ENCODE measurements at places on chromosomes 3 and 15. TPM values are rescaled to one million over a fixed set of nuclear protein-coding genes. Genes with fewer than 3 reads are reported as not detected.
A peak's percentile ranks its signal among the peaks of the same experiment; 100 is the strongest.

The ULK4 gene
- polyA plus RNA-seq: 5.2 TPM

The SCG3 gene
- polyA plus RNA-seq: 153 TPM

The PIGZ gene
- polyA plus RNA-seq: 15.0 TPM

The IMPG2 gene
- polyA plus RNA-seq: 0.65 TPM

The MUC4 gene
- 6.3 TPM for polyA plus RNA-seq

The STARD9 gene
- polyA plus RNA-seq: 16.6 TPM

The FGD5 gene
- 14.3 TPM for polyA plus RNA-seq

The CCDC39 gene
- 7.2 TPM for polyA plus RNA-seq

The SLC35G2 gene
- 24.8 TPM for polyA plus RNA-seq

The IL17RE gene
- 1.7 TPM for polyA plus RNA-seq

- DNase-seq: no peak
Observed at GRCh38 chr15:68051109-68051508, 3.0 kb upstream of the PIAS1 start.

- DNase-seq: no peak
Observed at GRCh38 chr3:48598323-48599076, 3.4 kb upstream of the COL7A1 start.

- DNase-seq: no peak
Observed at GRCh38 chr15:42591238-42591934, 16.0 kb downstream of the STARD9 start.

- no peak for DNase-seq
Observed at GRCh38 chr3:119637679-119638477, 22.5 kb downstream of the POPDC2 start.

DNA sequence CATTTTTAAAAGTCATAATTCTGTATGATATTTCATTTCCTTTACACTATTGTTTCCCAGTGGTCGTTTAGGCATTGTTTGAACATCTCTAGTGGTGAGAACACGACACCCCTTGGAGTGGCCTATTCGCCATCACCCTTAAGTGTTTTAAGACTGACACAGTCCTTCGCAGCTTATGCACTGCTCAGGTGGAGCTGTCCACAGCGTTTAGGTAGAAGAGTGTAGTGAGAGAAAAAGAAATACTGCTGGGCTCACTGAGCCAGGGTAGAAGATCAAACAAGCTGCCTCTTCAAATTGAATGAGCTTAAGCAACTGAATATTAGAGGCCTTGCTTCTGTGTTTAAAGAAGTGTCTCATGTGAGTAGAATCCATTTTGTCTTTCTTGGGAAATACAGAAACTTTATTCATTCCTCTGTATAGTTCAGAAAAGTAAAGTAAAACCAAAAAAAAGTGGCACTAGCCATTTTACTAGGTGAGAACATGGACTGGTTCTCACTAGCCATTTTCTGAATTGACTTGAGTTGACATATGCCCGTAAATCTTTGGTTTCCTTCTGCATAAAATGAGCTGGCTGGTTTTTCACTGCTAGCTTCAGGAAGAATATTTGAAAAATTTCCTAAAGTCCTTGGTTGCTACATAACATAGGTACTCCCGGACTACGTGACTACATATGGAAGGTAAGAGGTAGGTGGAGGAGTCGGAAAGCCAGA is 155.9 kb downstream of the P3H2 start:
- DNase-seq: no peak

- peak; percentile 73 for DNase-seq
Observed at GRCh38 chr15:82890338-82890994, 62.1 kb downstream of the HOMER2 start.

DNA sequence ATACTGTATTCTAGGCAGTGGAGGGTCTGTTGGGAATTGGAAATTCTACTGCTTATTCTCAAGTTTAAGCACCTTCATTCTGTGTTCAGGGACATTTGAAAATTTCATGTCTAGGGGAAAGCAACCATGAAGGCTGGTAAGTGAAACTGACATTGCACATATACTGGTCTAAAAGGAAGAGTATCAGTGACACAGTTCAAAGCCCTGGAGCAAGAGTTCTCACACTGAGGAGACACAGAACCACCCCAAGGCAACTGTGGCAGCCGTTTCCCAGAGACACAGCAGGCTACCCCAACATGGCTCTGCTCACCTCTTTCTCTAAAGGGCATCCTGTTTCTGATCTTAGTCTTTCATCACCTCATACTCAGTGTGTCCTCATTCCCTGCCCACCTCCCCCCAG is 67.5 kb downstream of the KCNMB2 start:
- DNase-seq: no peak

GRCh38 chr3:129953621-129954020 is 20.9 kb upstream of the TRH start:
- DNase-seq: no peak

DNA sequence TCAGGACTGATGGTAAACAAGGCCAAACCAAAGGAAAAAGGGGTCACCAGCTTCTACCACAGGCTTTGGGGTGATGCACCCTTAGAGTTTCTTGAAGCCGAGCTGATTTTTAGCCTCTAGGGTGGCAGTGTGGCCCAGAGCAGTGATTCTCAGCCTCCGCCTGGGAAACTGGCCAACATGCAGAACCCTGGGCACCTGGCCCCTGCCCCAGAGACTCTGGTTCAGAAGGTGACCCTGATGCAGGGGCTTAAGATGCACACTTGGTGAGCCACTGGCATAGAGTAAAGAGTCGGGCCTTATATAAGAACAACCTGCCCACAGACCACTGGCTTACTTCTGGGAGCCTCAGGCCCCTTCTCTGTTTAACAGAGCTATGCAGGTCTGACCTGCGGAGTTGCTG is 44.5 kb downstream of the SYNM start:
- DNase-seq: no peak

GRCh38 chr3:128468285-128468790 is 1.6 kb upstream of the DNAJB8 start:
- DNase-seq: no peak

DNA sequence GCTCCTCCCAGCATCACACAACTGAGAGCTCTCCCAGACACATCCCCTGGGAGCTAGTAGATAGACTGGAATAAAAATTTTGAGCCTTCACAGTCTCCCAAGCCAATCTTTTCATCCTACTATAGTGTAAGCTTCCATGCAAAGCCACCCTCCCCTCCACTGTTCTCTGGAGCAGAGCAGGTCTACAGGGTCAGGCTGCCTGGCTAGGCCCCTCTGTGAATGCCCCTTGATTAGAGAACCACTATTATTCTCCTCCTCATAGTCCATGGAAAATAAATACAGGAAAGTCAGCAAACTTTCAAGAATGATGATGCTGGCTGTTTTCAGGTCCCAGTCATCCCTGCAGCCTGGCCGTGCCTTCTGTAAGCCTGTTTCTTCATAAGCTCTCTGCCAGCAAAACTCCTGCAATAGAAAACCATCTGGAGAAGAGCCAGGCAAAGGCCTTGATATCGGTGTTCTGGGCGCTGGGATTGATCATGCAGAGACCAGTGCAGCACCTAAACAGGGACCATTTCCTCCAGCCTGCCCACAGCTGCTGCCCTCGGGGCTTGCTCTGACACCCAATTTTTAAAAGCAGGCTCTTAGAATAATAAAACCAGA is 51.7 kb downstream of the CRYGS start:
- DNase-seq: no peak

- DNase-seq: no peak
Observed at GRCh38 chr3:89692601-89693000, 585.2 kb downstream of the EPHA3 start.

- no peak for DNase-seq
Observed at GRCh38 chr3:177345973-177346503, 148.8 kb upstream of the TBL1XR1 start.

- no peak for DNase-seq
Observed at GRCh38 chr3:42701371-42702065, 1.1 kb downstream of the HHATL start.

DNA sequence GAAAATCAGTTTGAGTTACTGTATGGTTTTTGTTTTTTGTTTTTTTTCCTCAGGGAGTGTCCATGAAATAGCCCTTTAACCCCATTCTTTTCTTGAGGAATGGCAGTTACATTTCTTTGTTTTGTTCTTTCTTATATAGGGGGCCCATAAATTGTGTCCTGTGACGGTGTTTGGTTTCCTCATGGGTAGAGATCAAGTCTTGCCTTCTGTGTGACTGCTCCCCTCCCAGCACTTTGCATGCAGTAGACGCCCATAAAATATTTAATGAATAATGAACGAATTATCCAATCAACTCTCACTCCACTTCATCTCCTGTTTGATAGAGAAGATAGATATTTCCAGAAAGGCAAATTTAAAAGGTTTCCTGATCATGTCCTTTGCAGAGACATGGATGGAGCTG is 78.1 kb downstream of the CADPS start:
- no peak for DNase-seq

GRCh38 chr15:89679212-89679611 is at the start of gene PLIN1:
TSS of gene PLIN1 (minus strand) at chr15:89679367. CDS start at chr15:89677489, 1,878 bp downstream.
- DNase-seq: no peak

- DNase-seq: no peak
Observed at GRCh38 chr3:155015776-155016436, 64.2 kb upstream of the MME start.

GRCh38 chr3:127628788-127629466 is at the start of gene PODXL2:
TSS of gene PODXL2 (plus strand) at chr3:127629185. CDS start at chr3:127629220, 35 bp downstream.
- no peak for DNase-seq

GRCh38 chr3:52321481-52321880 is 5.4 kb downstream of the DNAH1 start:
- no peak for DNase-seq

DNA sequence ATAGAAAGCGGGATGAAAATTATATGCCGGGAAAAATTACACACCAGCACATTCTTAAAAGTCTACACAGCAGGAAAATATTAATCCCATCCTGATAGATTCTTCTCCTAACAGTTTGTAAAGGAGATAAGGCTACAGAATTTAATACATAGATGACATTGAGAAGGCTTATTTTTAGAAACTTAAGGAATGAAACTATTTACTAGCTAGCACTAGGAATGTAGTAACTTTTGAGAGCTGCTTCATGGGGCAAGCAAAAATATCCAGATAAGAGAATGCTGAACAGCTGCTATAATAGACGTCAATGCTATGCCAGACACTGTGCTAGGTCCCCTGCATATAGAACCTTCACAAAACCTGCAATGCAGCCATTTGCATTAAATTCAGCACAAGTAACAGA is 912.7 kb upstream of the NR2F2 start:
- no peak for DNase-seq

- DNase-seq: no peak
Observed at GRCh38 chr15:83709241-83709640, 55.3 kb downstream of the ADAMTSL3 start.

- no peak for DNase-seq
Observed at GRCh38 chr3:14772533-14773138, 46.1 kb upstream of the FGD5 start.

DNA sequence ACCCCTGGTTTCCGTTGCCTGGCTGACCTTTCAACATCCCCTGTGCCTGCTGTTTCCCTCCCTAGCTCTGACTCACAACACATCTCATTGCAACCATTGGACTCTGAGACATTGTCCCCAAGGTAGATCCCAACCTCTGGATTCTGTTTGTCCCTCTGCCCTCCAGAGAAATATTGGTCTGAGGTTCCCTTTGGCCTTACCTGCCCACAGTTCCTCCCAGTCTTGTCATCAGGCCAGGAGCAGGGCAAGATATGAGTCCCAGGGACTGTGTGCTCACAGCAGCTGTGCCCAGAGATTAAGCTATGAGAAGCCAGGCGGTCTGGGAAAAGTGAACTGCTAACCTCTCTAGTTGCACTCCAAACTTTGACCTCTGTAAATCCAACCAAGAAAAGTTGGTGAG is 168.2 kb upstream of the NR2F2 start:
- no peak for DNase-seq
